ENCODE measurements at places on chromosomes 7 and 10.

GRCh38 chr7:8185926-8186683 is 75.9 kb downstream of the ICA1 start:
- no peak for DNase-seq

DNA sequence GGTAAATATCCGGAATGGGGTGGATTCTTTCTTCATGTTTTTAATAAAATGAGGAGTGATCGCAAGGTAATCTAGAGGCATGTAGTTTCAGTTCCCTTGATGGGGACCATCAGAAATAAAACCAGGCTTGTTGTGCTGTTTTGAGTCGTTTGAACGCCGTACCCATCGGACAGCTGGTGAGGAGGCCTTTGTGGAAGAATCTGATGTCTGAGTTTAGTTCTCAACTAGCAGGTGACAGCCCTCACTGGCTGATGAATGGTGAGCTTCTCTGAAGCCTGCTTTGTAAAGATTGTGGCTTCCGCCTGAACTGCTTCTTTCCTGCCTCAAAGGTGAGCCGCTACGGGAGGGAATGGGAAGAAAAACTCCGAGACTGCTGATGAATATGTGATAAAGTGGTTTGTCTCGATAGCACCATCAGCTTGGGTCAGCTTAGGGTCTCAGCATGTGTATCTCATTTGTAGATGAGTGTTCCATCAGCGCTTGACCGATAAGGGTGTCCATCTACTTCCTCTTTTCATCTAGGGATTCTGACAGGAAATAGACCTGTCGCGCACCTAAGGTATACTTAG is 977 bp downstream of the TMEM248 start:
- no peak for DNase-seq

DNA sequence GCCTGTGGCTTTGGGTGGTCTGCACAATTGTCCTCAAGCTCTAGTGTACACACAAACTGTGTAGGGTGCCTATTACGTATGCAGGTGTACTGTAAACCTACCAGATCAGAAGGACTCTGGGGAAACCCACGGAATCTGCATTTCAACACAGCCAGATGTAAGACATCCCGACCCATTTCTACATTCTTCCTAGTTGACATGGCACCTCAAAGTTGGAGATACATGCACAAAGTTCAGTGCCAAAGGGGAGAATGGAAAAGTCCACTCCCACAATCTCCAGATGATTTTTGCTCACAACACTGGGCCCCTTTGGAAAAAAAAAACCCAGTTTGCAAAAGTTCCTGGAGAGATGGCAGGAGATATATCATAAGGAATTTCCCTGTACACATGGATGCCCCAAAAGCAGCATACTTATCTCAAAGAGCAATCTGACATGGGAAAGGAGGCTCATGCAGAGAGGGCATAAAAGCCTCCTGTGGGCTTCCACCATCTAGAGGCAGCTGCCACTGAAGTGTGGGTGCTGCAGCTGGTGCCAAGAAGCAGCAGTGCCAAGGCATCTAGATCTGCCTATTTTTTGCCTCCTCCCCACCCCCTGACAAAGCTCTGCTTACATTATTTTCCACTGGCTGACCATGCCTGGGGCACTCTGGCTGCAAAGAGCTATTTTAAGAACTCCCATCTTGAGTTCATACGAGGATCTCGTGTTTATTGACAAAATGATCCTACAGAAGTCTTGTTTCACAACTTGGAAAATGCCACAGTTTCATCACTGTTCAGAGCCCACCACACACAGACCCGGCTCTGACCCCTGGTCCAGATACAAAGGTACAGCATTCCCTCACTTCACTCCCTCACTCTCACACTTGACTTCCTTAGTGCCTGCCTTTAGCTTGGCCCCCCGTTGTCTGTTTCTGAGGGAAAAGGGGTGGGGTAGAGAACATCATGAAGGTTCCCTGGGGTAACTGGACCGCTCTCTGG is 12.9 kb downstream of the TECTB start:
- no peak for DNase-seq

DNA sequence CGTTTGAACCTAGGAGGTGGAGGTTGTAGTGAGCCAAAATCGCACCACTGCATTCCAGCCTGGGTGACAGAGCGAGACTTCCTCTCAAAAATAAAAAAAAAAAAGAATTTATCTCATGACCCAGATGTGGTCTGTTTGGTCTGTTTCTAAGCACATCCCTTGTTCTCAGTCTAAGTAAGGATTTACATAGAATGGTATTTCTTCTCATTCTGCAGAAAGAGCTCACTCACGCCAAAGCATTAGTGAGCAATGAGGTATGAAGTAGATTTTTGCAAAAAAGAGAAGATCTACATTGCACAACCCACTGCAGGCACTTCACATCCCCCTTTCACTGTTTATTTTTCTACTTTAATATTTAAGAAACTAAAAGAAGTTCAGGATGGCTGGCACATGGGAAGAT is 76.5 kb upstream of the FGL2 start:
- DNase-seq = no peak

GRCh38 chr10:11880151-11881029 is 57.2 kb downstream of the PROSER2 start:
- DNase-seq = no peak

- no peak for DNase-seq
Measured at GRCh38 chr10:35058134-35058533, 32.0 kb downstream of the CUL2 start.

- DNase-seq = no peak
Measured at GRCh38 chr7:69122953-69123352, 475.3 kb upstream of the AUTS2 start.

- no peak for DNase-seq
Measured at GRCh38 chr7:146455091-146455655, 338.6 kb downstream of the CNTNAP2 start.

DNA sequence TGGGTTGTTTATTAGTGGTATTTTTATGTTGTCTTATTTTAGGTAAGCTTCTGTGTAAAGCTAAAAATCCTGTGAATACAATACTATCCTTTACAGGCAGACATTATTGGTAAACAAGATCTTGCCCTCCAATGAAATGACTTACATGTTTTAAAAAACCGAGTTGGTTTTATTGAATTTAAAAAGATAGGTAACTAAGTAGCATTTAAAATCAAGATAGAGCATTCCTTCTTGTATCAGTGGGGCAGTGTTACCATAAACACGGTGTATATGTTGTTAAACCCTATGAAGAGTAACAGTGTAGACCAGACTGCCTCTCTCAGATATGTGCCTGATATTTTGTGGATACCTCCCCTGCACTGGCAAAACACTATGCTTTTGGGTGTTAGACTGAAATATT is 81.0 kb downstream of the SNX10 start:
- no peak for DNase-seq

DNA sequence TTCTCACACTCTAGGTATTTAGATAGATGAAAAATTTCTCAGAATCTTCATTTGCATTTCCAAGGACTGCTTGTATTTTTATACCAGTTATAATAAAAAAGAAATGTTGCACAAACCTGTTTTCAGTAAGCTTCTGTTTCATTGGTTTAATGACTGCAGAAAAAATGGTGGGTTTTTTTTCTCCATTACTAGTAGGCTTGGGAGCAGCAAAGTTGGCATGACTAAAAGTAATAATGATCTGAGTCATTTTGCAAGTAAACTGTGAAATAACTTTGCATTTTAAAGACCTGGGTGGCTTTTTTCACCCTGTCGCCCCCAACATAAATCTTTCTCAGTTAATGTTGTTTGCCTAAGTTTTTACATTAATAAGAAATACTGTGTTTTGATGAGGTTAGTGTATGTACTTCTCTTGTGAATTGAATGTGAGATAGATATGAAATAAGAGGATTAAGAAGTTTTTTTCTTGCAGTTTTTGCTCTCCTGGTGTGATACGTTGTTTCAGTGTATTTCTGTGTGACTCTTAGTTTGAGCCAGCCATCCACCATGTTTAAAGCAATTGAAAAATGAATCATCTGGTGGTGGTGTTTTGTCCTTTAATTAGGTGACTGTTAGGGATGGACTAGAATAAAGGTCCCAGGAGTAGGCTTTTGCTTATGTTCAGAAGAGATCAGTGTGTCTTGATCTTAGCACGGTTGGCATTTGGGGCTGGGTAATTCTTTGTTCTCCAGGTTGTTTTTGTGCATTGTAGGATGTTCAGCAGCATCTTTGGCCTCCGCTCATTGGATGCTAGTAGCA is 1.8 kb downstream of the GNAI1 start:
- DNase-seq = no peak

DNA sequence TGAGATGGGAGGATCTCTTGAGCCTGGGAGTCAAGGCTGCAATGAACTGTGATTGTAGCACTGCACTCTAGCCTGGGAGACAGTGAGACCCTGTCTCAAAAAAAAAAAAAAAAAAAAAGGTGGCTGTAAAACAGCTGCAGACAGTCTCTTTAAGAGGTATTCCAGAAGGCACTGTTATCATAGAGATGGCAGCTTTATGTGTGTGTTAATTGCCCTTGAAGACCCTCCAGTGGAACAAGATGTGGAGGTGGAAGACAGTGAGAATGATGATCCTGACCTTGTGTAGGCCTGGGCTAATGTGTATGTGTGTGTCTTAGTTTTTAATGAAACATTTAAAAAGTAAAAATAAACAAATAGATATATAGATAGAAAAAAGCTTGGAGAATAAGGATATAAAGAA is 66.0 kb downstream of the ZNF487 start:
- DNase-seq = no peak

GRCh38 chr10:43407148-43407575 is 1.8 kb downstream of the HNRNPF start:
- no peak for DNase-seq

GRCh38 chr10:89404104-89405047 is 10.0 kb upstream of the IFIT5 start:
- no peak for DNase-seq

DNA sequence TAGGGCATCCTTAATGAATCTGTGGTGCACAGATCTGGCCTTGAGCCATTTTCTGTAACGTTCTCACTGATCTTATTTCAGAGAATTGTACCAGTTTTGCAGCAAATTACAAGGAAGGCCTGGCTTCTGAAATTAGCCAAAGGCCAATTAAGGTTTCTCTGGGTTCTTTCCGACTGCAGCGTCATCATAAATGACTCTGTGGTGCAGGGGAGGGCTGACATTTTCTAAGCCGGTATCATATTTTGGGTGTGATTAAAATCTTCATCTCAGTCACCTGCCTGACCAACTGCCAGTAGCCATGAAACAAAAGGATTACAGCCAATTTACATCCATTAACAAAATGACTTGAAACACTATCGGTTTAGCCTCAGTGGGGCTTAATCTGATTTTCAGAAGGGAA is 363.7 kb downstream of the ADRA2A start:
- DNase-seq = no peak

GRCh38 chr10:69853064-69853463 is 51.4 kb downstream of the COL13A1 start:
- DNase-seq = no peak

Measured in hypothalamus (tissue), 51 donors.